ENCODE measurements at places on chromosomes 13 and 19.

GRCh38 chr13:99432609-99433542 lies 68.4 kb upstream of the TM9SF2 start:
- peak; percentile 84 for DNase-seq

DNA sequence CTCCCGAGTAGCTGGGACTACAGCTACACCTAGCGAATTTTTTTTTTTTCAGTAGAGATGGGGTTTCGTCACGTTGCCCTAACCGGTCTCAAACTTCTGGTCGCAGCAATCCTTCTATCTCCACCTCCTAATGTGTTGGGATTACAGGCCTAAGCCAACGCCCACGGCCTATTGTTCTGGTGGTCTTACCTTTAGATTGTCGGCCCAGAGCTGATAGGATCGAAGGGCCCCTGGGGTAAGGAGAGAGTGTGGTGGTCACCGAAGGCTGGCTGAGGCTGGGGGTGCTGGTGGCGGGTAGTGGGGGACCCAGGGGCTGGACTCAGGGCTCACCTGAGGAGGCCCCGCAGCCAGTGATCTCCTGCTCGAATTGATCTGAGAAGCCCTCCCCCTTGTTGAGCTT lies 7.0 kb downstream of the CRB3 start:
- DNase-seq: no peak

GRCh38 chr13:46721054-46721453 lies 75.9 kb downstream of the ESD start:
- DNase-seq: no peak

DNA sequence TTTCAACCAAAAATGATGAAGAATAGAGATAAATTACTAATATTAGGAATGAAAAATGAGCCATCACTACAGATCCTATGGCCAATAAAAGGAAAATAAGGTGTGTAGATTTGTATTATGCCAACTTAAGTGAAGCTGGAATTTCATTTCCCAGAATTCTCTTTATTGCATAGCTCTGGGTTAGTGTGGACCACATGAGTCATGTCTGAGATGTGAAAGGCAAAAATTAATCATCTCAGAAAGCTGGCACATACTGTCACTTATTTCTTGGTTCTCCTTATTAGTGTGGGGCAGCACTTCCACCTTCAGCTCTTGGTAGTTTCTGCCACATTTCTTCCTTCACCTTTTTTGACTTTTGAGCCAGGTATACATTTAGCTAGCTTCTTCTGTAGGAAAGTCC lies 82.6 kb downstream of the KATNAL1 start:
- DNase-seq: no peak

- DNase-seq: no peak
Observed at GRCh38 chr19:58034477-58034793, 610 bp downstream of the ZSCAN1 start.

DNA sequence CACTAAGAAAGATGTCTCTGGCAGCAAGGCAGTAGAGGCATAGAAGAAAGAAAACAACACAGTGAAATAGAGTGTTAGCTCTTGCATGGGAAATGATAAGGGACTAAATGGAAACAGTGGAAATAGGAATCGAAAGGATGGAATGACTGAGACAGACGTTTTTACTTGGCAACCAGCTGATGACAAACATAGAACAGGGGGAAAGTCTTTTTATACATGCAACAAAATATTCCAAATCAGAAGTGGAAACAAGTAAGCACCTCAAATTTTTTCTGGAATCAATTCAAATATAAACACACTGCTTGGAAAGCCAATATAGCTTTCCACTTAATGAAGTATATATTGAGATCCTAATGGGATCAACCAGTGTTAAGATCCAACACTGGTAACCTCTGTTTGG lies 110.2 kb downstream of the MZT1 start:
- DNase-seq: no peak

DNA sequence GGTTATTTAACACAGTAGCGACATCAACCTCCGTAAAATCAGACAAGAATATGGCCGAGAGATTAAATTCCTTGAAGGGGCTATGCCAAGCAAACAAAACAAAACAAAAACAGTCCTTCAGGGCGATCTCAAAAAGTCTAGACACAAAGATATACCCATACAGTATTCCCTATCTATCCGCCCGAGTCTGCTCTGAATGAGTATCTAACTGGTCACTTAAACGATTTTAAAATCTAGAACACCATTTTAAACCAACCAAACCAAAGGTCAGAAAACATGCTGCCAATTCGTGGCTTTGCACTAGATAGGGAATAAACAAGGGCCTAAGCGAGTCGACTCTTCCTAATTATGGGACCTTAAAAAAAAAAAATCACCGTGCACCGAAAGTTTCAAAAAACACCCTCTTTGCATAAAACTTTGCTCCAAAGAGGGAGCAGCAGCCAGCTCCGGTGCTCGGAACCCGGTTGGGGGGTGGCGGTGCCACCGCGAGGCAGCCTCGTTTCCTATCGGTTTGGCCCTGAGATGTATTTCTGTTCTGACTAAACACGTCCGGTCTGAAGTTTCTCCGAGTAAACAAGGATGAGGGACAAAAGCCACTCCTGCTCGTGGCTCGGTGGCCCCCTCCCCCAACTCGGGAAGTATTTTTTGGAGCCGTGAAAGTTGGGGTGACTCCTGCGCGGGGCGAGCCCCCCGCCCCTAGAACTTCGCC lies 1.8 kb downstream of the HMGB1 start:
- peak; percentile 45 for DNase-seq

GRCh38 chr13:65054277-65054676 lies 2175.9 kb downstream of the PCDH9 start:
- DNase-seq: no peak

DNA sequence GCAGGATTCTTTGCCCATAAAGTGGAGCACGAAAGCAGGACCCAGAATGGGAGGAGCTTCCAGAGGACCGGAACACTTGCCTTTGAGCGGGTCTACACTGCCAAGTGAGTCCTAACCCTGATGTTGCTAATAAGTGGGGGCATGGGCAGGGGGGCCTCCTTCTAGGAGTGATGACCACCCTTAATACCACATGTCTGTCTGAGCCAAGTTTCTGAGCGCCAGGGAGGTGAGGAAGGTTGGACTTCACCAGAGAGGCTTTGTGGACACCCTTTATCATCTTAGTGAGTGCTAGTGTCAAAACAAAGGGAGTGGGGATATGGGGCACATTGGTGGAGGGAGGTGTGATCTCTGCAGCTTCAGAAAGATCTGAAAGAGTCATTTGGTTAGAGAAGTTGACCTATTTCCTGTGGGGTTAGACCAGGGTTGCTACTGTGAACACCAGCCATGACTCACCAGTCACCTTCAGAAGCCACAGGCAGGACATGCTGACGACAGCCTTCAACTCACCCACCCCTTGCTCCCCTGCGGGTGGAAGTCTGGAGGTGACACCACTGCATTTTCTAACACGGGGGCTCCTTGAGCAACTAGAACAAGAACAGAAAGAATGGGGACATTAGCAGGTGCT lies 8.8 kb downstream of the ALOX5AP start:
- peak; percentile 71 for DNase-seq

GRCh38 chr13:36297366-36298338 lies at the start of gene CCDC169:
Gene CCDC169 (minus strand): TSS chr13:36297814. CDS start chr13:36297719, 95 bp downstream.
- DNase-seq: peak; percentile 57

- no peak for DNase-seq
Observed at GRCh38 chr13:76440568-76440967, 445.6 kb downstream of the KCTD12 start.

GRCh38 chr19:9808855-9809824 lies 9.7 kb downstream of the FBXL12 start:
- DNase-seq: no peak

GRCh38 chr19:49807058-49807903 lies 5.8 kb downstream of the FUZ start:
- DNase-seq: no peak

GRCh38 chr19:40521276-40521675 lies 54.5 kb downstream of the SPTBN4 start:
- DNase-seq: no peak

DNA sequence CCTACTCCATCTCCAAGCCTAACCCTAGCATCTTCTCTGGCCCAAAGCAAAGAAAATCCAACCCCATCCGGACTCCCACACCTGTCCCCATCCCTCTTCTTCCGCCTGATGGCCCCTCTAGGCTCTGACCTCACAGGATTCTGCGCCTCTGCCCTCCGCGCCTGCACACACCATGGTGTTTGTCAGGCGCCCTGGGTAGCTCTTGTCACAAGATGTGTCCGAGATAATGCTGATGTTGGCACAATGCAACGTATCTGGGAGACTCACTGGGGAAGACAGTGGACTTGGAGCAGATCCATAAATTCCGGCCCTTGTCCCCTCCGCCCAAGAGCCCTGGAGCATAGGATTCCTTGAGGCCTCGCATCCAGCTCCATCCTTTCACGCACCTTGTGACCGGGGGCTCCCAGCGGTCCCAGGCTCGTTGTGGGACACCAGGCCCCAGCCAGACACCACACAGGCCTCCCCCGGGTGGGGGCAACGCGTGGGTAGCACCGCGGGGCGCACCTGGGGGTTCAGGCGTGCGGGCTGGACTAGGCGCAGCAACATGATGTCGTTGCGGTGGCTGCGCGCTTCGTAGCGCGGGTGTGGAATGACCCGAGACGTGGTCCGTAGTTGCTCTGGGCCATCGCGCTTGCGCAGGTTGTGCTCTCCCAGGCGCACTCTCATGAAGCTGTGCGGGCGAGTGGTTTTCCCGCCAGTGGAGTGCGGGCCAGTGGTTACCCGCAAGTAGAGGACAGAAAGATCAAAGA lies 3.1 kb upstream of the KLK1 start:
- DNase-seq: no peak

- DNase-seq: no peak
Observed at GRCh38 chr19:11401808-11402543, 17.1 kb downstream of the RGL3 start.

DNA sequence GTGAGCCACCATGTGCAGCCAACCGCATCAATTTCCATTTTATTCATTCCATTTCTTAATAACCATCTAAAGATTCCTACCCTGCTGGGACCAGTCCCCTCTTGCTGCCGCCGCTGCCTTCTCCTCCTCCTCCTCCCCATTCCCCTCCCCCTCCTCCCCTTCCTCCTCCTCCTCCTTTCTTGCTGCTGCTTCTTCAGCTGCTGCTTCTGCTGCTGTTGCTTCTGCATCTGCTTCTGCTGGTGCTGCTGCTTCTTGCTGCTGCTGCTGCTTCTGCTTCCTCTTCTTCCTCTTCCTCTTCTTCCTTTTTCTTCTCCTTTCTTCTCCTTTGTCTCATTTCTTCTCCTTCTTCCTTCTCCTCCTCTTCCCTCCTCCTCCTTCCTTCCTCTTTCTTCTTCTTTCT lies 20.0 kb upstream of the SPRYD7 start:
- DNase-seq: no peak

GRCh38 chr19:34502582-34503411 lies 21.2 kb downstream of the WTIP start:
- DNase-seq: no peak

DNA sequence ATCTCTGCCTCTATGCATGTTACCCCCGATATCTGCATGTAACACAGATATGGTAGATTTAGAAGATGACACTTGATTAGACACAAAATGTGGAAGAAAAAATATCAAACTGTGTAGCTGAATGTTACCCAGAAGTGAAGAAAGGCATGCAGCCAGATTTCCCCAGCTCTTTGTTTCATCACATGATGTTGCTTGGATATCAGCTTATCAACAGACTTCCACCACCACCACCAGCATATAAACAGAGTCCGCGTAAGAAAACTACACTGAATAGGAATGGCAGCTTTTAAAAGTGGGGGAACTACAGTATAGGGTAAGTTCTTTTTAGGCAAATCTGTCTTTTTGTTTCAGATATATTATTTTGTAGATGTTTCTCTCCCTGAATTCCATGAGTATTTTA lies at the start of gene FAM216B:
TSS of gene FAM216B (plus strand) at position 233 of the 400 bp plus-strand sequence. CDS start 2,484 bp downstream, outside the sequence.
- DNase-seq: no peak

GRCh38 chr13:23323946-23324709 lies 109.4 kb downstream of the SACS start:
- DNase-seq: no peak

- no peak for DNase-seq
Observed at GRCh38 chr13:73665261-73665660, 468.9 kb downstream of the KLF12 start.

DNA sequence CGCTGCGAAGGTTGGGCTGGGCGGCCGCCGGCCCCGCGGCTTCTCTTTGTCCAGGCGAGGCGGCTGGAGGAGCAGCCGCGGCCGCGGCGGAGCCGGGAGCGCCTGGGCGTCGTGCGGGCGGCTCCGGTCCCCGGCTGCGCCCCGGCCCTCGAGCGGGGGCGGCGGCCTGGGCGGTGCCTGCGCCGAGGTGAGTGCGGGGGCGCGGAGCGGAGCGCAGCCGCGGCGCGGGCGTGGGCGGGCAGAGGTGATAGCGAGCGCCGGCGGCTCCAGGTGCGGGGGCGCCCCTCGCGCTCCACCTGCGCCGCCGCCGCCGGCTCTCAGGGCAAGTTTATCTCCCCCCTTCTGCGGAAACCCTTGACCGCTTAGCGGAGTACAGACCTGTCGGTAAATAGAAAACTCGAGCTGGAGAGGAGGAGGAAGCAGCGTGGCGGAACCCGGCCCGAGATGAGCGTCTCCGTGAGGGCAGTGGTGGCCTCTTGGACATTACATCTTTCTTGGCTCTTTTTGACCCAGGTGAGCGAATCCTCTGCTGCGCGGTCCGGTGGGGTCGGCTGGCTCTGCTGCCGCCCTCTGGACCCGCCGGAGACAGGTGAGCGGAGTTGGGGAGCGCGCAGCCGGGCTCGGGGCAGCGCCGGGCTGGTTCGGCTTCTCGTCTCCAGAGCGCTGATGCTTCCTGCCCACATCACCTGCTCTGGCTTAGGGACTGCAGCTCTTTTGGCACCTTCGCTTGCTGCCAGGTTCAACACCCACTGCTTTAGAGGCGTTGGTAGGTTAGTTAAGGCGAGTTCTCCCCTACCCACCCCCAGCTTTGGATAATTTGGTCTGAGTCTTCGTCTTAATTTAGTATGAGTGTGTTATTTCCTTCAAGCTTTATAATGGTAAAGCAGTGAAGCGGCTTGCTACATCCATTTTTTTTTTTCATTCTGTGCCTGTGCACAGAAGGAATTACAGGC lies at the start of gene MTUS2:
TSS of gene MTUS2 (plus strand) at position 241 of the 953 bp plus-strand sequence.
- no peak for DNase-seq

DNA sequence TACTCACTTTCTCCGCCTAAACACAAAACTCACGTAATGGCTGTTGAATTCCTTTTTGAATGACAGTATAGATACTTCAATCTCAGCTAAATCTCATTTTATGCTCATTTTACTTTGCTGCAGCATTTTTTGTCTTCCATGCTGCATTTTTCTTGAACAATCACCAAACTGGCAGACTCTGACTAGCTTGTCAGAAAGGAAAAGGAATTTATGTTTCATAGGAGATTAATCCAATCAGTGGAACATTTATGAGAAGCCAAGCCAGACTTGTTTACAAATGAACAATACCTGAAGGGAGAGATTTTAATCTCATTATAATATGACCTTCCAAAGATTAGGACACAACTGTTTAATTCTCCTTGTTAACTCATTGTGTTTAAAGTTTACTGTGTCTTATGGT lies 1044.3 kb downstream of the DIAPH3 start:
- no peak for DNase-seq

GRCh38 chr13:106525865-106526264 lies 9.6 kb downstream of the EFNB2 start:
- DNase-seq: no peak

DNA sequence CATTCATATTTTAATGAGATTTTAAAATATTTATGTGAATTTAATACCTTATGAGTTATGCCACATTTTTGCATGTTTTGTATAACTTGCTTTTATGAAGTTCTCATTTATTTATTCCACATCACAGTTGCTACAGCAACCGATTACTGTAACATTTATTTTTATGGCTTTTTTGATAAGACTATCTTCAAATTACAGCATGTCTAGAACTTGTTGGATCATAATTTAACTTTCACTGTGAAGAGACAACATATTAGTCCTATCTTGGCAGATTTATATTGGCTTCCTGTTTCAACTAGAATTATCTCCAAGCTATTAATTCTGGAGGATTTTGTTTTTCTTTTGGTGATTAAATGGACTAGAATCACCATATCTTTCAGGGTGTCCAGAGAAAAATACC lies 793.7 kb upstream of the SLITRK5 start:
- no peak for DNase-seq

- DNase-seq: no peak
Observed at GRCh38 chr19:5003781-5004180, 34.9 kb downstream of the KDM4B start.
